ENCODE measurements at places on chromosomes 16 and 17.

- DNase-seq: peak; percentile 90
These were observed 12.8 kb downstream of the CRISPLD2 start for GRCh38 chr16:84832488-84833143.

DNA sequence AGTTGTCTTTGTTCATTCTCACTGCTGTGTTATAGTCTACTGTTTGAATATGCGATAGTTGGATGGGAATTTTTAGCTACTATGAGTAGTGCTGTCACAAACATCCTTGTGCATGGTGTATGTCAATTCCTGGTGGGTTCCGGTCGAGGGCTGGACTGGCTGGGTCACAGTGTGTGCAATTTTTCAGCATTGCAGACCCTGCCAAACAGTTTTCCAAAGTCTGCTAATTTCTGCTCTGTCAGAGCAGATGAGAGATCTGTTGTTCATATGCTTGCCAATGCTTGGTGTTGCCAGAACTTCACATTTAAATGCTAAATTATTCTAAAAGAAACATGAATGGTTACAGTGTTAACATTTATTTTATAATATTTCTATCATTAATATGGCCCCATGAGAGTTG lies 3.6 kb upstream of the C16orf96 start:
- no peak for DNase-seq

DNA sequence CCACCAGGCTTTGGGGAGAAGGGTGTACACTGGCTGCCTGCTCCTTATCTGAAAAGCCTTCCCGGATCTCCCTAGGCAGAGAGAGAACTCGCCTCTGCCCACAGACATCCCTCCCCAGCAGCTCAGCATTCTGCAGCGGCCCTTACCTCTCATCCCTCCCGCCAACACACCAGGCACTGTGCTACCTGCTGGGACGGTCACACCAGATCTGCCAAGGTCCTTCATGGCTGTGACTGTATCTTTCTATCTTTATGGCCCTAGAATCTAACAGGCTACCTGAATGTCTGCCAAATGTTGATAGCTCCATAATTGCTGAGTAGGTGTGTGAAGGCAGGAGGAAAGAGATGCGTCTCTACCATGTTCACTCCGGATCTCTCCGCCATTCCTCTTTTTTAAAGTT lies 7.9 kb downstream of the TSNAXIP1 start:
- DNase-seq: no peak

DNA sequence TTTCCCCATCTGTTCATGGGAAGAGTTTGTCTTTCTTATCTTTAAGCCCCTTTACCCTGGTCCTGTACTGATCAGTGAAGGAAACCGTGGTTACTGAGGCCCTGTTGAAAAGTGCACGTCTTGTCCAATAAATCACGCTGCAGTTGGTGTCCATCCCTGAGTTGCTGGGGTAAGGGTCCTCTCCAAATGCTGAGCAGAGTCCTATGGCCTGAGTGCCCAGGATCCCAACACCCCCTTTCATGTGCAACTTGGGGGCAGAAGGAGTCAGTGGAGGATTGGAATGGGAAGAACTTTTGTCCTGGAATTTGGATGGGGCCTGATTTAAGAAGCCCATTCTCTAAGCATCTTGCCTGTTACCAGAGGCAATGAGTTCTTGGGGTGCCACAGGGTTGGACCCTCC lies 7.0 kb upstream of the TBX2 start:
- DNase-seq: no peak

DNA sequence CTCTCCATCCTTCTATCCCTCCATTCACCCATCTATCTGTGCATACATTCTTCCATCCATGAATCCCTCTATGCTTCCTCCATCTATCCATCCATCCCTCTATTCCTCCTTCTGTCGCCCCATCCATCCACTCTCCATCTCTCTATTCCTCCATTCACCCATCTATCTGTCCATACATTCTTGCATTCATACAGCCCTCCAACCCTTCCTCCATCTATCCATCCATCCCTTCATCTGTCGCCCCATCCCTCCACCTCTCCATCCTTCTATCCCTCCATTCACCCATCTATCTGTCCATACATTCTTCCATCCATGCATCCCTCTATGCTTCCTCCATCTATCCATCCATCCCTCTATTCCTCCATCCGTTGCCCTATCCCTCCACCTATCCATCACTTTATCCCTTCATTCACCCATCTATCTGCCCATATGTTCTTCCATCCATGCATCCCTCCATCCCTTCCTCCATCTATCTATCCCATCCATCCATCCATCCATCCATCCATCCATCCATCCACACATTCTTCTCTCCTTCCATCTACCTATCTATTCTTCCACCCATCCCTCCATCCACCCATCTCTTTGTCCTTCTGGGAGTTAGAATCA lies 272.5 kb upstream of the TNRC6C start:
- no peak for DNase-seq

GRCh38 chr17:83156408-83156807 lies 77.0 kb downstream of the METRNL start:
- no peak for DNase-seq

- no peak for DNase-seq
These were observed 8.5 kb upstream of the PRSS22 start for GRCh38 chr16:2866431-2866830.

DNA sequence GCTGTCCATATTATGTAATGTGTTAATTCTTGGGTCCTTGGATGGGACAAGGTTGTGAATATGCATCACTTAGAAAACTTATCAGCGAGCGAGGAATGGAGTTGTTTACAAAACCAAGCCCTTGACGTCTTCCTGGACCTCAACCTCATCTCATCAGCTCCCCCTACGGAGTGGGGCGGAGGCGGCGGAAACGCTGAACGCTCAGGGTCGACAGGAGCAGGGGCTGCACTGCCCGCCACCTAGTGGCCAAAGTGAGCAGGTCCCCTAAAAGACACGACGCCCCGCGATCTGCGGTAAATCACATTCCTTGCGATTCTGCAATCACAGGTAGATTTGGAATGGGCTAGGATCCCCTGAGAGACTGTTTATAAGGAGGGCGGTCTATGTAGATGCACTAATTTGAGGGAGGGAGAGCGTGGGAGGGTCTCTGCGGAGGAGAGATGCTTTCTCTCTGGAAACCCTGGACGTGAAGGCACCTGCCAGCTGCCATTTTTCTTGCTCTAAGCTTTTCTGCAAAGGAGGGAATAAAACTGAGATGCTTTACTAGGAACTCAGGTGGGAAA lies 5.4 kb upstream of the ICAM2 start:
- peak; percentile 91 for DNase-seq

DNA sequence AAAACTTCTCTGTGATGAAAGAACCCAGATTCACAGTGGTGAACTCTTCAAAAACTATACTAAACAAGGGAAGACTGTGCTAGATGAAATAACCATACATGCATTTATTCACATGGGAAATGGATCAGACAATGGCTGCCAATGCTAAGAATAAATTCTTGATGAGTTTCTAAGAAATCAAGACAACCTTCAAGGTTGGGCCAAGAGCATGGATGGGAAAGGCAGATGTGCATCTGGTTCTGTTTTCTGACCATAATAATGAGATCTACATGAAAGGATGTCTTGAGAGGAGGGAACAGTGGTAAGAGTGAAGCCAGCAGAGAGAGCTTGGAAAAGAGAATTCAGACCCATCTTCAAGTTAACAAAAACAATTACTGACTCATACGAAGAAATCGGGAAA lies 31.4 kb downstream of the ANKRD11 start:
- no peak for DNase-seq

- DNase-seq: no peak
These were observed 2.7 kb upstream of the TMIGD1 start for GRCh38 chr17:30336369-30337171.

DNA sequence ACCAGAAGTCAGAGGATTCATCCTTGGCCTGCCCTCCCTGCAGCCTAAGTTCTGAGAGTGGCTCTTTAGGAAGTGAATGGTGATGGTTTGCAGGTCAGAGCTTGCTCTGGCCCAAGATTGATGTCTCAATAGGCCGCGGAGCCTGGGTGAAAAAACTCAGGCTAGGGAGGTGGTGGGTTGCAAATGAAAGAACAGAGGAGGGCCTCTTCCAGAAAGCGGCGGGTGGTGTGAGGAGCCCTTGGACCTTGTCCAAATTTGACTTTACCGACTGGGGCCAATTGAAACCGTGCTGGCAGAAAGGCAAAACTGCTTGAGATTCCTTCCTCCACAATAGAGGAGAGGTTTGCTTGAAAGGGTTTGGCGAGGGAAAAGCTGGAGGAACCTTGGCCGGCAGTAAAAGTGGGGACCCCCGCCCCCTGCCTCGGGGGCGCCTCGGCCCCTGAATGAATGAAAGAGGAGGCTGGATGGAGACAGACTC lies 331.3 kb downstream of the SEC14L1 start:
- no peak for DNase-seq

DNA sequence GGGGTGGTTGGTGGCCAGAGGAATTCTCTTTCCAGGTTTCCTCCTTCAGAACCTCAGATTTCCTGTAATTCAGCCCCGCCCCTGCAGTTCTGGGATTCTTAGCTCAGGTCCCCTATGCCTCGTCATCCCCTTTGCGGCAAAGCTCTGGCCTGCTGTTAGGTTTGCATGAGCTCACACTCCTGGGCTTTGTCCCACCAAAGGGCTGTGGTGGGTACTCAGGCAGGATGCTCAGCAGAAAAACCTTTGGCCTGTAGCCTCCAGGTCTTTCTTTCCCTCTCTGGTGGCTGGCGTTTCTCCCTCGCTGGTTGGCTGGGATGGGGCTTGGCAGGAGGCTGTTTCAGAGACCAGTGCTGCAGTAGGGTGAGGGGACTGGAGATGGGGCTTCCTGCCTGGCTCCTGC lies 9.6 kb upstream of the PLEKHG4 start:
- no peak for DNase-seq

DNA sequence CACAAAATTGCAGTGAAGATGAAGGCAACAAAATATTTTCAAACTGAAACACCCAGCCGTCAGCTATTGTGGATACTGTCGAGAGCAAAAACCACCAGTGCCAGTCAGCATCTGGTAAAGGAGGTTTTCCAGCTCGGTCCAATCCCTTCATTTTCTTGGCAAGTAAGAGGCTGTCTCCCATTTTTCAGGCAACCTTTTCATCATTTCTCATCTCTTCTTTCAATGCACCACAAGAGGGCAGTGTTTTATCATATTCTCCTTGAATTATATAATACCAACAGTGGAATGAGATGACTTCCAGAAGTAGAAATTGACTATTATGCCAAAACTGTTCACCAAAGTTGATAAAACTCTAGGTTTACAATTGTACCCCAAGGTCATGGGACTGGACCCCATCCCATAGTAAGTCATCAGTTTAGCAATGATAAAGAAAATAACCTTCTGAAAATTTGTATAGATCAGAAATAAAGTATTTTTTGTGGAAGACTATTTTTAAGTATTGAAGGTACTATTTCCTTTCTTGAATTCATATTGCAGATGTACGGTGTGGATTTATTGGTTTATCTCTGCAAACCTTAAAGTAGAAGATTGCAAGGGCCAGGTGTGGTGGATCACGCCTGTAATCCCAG lies 16.8 kb downstream of the NQO1 start:
- DNase-seq: no peak

DNA sequence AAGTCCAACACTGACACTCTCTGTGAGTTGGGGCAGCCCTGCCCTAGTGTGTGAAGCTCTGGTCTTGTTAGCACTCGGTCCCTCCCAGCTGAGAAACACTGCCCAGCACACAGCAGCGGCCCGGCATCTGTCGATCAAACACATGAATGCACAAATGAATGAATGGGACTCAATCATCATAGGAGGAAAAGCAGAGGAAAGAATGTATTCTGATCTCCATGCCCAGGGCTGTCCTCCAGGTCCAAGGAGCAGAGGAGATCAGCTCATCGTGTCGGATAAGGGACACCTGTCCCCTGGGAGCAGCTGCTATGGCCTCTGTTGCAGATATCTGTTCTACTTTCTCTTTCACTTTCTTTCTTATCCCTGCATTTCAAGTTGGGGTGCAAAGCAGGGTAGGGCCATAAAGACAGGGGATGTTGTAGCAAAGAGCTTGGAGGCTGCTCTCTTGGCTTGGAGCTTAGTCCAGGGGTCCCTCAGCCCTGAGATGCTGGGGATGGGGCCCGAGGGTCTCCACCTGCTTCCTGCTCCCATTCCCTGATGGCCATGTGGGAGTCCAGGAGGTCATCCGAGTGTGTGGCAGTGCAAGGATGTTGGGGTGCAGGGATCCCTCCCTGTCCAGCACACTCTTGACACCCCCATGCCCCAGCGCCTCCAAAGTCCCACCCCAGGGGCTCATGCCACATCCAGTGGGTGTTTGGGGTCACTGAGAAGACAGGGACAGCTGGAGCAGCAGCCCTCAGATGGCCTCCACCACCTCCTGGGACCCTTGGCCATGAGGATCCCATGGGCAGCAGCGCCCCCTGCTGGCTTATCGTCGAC lies 88.2 kb downstream of the IRF8 start:
- DNase-seq: peak; percentile 77

DNA sequence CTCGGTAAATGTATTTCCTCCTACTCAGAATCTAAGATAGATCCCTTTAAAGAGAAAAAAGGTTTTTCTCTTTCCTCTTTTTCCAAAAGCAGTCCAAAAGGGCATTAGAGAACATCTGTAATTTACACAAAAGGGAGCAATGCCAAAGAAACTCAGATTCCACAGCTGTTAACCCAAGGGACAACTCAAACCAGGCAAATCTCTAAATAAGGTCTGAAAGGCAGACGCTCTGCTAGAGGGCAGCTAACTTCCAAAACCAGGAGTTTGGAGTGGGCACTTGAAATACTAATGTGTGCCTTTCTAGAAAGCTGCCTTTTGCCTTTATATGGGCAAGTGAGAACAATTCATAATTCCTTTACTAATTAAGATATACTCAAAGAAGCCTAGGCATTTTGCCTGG lies 435.7 kb downstream of the ZFHX3 start:
- DNase-seq: no peak

DNA sequence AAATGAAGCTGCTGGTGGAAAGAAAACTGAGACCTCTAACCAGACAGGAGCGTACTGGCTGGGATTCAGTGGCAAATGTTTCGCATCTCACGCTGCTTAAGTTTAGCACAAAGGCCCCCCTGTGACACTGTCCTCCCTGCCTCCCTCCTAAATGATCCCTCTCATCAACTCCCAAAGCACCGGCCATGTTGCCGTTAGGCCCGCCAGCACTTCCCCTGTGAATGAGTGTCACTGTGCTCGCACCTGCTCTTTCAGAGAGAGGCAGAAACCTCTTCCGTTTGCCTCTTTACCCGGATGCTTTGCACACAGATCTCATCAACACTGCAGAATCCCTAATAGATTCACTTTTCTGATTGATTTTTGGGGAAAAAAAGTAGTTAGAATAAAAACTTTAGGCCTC lies 26.5 kb downstream of the MBTPS1 start:
- DNase-seq: no peak

- DNase-seq: no peak
These were observed 30.3 kb downstream of the ARHGAP23 start for GRCh38 chr17:38458521-38458920.

Data from aorta (tissue), 5 donors.